GM19239 (cell line): ENCODE measurements at places on chromosomes 2 and 18.

DNA sequence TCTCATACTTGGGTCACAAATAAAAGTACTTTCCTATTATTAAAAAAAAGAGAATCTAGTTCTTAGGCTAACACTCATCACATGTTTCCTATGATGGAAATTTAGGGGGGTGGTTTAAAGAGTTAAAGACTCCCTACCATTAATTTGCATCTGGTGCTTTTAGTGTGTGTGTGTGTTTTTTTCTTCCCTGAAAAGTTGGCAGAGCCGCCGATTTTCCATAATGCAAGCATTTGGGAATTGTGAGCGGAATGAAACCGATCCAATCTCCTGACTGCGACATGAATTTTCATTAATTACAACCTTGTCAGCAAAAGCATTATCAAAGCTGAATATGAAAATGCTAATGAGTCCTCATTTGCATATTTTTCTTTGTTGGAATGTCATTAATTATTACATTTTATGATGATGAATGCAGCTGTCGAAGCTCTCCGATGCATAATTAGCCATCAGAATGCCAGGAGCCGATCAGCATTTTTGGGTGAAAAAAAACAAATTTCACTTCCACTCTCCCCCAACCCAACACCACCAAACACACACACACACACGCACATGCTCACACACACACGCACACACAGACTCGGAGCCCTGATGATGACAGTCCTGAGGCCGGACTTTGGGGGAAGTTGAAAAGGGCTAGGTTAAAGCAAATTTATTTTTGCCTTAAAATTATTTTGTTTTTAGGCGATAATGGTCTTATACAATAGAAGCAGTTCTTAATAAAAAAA lies 165.4 kb downstream of the TCF4 start:
- no peak for DNase-seq

DNA sequence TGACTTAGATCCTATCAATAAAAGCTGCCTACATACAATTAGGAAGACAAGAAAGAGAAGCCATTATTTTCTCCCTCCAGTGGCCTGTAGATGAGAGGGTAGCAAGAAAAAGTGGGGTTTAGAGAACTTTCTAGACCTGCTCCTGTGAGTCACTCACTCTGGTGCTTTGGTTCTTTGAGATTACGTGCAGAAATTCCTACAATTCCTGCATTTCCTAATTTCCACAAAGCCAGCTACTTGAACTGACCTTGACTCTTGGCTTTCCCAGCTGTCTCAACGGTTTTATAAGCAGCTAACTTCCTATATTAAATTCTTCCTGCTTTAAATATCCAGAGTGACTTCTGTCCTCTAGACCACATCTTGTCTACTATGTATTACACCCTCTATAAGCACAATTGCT lies 899.5 kb upstream of the KLHL29 start:
- DNase-seq: no peak

DNA sequence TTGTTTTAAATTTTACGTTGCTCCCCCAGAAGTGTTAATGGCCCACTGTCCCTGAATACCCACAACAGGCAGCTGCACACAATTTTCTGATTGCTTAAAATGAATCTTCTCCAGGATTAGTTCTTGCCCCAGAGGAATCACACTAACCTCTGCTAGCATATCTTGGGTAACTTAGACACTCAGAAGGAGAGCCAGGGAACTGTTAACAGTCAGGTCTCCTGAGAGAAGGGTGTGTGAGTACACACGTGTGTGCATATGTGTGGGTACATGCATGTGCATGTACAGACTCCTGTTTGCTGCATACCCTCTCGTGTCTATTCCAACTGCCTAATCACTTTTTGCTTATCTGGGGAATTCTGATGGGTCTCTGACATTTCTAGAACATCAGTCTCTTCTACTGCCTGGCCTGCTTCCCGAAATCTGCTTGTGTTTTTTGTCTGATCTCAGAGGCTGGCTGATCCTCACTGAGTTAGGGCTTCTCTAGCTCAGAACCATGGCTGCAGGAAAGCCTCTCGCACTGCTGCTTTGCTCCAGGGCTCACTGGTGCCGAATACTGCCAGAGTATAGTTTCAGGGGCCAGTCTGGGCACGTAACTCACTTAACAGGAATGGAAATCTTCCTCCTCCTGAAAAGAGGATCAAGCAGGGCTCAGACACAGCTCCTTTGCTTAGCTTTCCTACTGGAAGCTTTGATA lies 62.8 kb downstream of the PRELID3A start:
- DNase-seq: no peak

GRCh38 chr2:26571316-26571715 lies 69.8 kb downstream of the CIB4 start:
- DNase-seq: no peak

- DNase-seq: no peak
Measured at GRCh38 chr2:109143214-109144187, 14.5 kb downstream of the SH3RF3 start.
